ENCODE measurements at places on chromosomes 16 and 17.

GRCh38 chr16:89643769-89644300, 13.7 kb downstream of the CHMP1A start:
- no peak for DNase-seq

- no peak for DNase-seq
Measured at GRCh38 chr16:31213877-31214707, at the start of gene TRIM72. TSS of gene TRIM72 (plus strand) at chr16:31214119. CDS start at chr16:31214739, 620 bp downstream.

- no peak for DNase-seq
Measured at GRCh38 chr17:80930335-80931279, 61.0 kb upstream of the CHMP6 start.

DNA sequence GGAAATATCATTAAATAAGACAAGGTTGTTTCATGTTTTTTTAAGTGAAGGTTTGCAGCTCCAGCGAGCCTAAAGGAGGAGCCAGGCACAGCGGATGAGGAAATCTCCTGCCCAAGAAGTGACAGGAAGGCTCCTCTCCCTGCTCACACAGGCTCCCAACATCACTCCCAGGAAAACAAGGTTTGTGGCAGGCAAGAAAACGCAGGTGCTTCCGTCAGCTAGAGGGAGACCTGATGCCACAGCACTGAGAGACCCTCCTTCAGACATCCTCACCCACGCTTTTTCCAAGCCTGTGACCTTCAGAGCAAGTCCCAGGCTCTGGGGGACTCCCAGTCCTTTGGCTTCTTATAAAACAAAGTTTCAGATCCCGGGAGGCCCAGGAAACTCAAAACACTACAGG, 89.7 kb downstream of the ZNF423 start:
- DNase-seq: no peak

GRCh38 chr17:38730526-38731379, 612 bp downstream of the CISD3 start:
- no peak for DNase-seq

GRCh38 chr17:4229627-4230541, 33.9 kb downstream of the ANKFY1 start:
- peak; percentile 51 for DNase-seq

- no peak for DNase-seq
Measured at GRCh38 chr17:21024024-21024423, 18.8 kb downstream of the USP22 start.

GRCh38 chr16:10868104-10868595, 8.9 kb upstream of the CIITA start:
- no peak for DNase-seq

DNA sequence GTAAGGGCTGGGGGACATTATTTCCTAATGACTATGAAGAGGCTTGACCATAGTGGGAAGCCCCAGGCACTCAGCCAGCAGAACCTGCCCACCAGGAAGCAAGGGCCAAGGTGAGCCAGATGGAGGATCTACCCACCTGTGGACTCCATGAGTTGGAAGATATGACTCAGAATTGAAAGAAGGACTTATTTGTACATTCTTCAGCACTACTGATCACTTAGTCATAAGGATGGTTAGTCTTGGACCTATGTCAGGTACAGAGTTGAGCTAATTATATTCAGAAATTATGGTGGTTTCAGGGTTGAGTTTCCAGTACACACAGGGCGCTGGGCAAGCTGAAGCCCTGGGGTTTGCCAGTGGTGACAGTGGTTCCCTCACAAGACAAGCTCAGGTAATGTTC, 24.0 kb upstream of the GRIN2A start:
- no peak for DNase-seq

DNA sequence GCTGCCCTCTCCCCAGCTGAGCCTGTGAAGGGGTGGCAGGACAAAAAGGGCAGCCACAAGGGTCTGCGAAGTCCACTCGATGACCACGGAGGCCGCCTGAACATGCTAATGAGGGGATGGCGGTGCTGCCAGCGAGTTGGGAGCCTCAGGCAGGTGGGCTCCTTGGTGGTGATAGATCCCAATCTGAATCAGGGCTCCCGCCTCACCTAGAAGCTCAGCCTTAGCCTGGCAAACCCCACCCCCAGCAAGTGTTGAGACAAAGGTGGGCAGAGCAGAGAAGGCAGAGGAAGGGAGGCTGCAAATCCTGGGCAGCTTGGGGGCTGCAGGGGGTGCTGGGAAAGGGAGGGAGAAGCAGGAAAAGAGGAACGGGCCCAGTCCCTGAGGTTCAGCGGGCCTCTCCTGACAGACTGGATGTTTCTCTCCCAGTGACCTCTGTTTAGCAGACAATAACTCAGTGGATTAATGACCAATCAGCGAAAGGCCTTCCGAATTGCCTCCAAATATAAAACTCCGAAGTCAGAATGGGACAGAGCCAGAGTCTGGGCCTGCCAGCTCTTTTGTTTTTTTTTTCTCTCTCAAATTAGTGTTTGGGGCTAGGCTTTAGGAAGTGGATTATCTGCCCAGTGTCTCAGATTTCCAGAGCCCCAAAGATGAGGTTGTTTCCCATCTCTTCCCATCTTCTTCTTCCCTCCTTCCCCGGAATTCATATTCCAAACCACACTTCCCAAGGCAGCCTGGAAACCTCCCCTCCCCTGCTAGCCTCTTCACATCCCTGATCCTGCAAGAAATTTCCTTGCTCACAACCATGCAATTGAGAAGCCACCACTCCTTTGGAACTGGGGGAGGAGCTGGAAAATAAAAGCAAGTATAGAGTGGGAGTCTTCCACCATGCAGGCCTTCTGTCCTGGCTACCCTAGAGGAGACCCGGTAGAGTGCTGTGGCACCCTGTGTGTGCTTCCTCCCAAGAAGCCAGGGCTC, 15.2 kb upstream of the HOXB2 start:
- no peak for DNase-seq
